ENCODE measurements at places on chromosomes 3 and 15.

- DNase-seq, result no peak
Measured at GRCh38 chr3:33187368-33187634, 31.3 kb downstream of the SUSD5 start.

- DNase-seq, result no peak
Measured at GRCh38 chr3:81033684-81034083, 727.8 kb downstream of the GBE1 start.

- DNase-seq, result no peak
Measured at GRCh38 chr15:33191591-33191990, 2.9 kb downstream of the FMN1 start.

GRCh38 chr15:98807262-98807661 is 158.9 kb downstream of the IGF1R start:
- DNase-seq, result no peak

- DNase-seq, result no peak
Measured at GRCh38 chr15:51251556-51251955, 86.8 kb downstream of the CYP19A1 start.

- DNase-seq, result no peak
Measured at GRCh38 chr3:189898559-189899153, 222.0 kb downstream of the P3H2 start.

GRCh38 chr3:34008836-34009809 is 210.7 kb downstream of the PDCD6IP start:
- no peak for DNase-seq

- DNase-seq, result no peak
Measured at GRCh38 chr3:21989341-21990042, 238.5 kb upstream of the ZNF385D start.

- peak; percentile 27 for DNase-seq
Measured at GRCh38 chr3:42803414-42804105, 730 bp downstream of the HIGD1A start.

DNA sequence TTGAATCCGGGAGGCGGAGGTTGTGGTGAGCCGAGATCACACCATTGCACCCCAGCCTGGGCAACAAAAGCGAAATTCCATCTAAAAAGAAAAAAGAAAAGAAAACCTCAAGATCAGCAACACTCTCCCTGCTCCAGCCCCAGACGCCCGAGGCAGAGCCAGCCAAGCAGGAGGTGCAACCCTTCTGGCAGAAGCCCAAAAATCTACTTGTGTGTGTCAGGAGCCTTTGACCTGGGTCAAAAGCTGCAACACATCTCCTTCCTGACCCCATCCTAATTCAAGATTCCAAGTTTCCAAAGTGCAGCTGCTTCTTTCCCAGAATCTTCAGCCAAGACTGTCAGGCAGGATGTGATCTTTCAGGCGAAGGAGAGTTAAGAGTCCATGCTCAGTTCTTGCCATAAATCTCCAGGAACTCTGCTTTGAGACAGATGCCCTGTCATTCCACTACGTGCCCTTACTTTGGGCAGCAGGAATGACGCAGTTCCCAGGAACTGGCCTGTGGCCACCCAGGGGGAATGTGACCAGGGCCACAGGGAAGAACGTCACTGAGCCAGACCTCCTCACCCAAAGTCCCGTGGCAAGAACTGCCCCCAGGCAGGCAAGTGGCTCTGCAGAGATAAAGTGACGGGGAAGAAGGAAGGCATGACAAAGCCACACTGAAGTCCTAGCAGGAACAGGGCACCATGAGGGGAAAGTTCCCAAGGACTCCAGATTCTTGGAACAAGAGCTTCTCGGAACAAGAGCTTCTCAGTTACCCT is 39.4 kb downstream of the SH3BP5 start:
- DNase-seq, result no peak

DNA sequence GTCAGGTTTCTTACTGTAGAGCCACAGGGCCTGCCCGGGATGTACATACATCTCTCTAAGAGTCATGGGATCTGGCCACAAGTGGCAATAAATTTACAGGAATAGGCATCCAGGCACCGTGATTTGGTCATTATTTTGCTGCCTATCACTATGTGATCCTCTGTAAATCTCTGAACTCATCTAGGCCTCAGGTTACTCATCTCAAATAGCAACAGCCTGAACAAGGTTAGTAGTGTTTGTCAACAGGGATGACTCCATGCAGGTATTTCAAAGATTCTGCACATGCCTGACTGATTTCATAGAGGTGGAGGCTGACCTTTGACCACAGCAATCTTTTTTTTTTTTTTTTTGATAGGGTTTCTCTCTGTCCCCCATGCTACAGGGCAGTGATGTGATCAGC is 88.8 kb upstream of the TBL1XR1 start:
- DNase-seq, result no peak

GRCh38 chr15:39018966-39019365 is 454.4 kb upstream of the RASGRP1 start:
- DNase-seq, result no peak

DNA sequence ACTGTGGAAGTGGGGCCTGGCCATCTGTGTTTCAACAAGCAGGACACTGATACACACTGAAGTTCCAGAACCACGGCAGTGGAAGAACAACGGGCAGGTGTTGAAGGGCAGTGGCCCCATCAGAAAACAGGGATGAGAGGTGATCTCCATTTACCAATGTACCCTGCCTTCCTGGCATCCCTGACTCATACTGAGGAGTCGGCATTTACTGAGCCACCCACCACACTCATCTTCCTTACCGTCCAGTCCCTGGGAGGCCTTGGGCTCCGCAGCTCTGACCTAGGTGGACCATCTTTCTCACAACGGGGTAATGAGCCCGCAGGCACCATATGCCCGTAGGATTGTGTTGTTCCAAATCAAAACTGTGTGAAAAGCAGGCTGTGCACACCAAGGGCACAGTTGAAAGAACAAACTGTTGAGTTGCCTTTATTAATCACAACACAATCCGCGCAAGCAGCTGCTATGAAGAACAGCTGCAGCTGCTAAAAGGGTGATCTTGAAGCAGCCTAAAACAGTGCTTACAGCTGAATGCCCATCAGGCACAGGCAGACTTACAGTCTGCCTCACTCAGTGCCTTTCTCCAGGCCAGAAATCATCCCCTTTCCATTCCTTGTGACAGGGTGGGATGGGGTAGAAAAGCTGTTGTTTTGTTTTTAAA is 12.9 kb downstream of the MB21D2 start:
- no peak for DNase-seq

GRCh38 chr3:77204788-77205187 is 164.9 kb downstream of the ROBO2 start:
- no peak for DNase-seq

- DNase-seq, result no peak
Measured at GRCh38 chr15:52731004-52731403, 51.8 kb upstream of the ATOSA start.

GRCh38 chr3:161821591-161821990 is 325.0 kb downstream of the OTOL1 start:
- DNase-seq, result no peak

GRCh38 chr15:59814409-59814808 is 125.3 kb upstream of the BNIP2 start:
- DNase-seq, result no peak

DNA sequence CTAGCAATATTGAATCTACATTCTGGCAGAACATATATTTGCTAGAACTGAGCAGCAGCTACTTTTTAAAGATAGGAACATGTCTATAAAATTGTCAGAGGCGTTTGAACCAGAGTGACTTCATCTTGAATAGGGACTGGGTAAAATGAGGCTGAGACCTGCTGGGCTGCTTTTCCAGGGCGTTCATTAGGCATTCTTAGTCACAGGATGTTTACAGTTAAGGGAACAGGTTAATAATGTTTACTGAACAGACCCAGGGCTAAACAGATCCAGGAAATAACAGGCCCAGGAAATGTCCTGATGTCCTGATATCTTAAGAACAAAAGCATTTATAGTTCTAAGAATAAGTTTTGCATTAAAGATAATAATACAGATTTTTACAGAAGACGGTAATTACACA is 34.5 kb upstream of the B3GALNT1 start:
- DNase-seq, result no peak

DNA sequence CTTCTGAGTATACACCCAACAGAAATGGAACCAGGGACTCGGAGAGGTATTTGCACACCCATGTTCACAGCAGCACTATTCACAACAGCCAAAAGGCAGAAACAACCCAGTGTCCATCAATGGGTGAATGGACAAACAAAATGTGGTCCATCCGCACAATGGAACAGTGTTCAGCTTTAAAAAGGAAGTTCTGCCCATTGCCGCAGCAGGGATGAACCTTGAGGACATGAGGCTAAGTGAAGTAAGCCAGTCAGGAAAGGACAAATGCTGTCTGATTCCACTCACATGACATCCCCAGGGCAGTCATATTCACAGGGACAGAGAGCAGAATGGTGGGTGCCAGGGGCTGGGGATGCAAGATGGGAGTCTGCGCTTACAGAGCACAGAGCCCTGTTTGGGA is 7.5 kb downstream of the IQSEC1 start:
- no peak for DNase-seq

- DNase-seq, result no peak
Measured at GRCh38 chr3:24730173-24730572, 235.5 kb upstream of the THRB start.

DNA sequence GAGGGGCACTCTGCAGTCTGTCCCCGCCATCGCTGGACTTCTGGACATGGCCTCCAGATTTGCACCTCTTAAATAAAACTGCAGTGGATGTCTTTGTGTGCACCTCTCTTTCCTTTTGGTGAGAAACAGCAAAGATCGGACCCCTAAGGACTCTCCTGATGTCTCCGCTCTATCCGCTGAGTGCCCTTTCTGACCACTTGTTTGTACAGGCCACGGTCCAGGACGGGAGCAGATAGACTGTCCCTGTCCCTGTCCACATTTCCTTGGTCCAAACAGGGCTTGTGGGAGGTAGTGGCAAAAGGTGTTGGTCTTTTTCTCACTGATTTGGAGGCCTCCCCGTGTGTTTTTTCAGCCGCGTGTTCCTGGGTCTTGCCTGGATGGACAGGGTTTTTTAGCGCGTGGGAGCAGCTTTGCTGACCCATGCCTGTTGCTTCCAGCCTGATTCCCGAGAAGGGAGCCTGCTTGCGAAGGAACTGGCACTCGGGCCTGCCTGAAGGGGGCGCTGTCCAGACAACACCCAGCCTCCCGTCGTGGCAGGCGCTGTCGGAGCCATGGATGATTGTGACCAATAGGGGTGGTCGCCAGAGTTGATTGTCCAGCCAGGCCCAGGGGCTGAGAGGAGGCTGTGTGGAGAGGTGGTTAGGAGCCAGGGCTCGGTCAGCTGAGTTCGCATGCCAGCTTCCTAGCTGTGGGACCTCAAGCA is 13.2 kb upstream of the STAB1 start:
- no peak for DNase-seq

DNA sequence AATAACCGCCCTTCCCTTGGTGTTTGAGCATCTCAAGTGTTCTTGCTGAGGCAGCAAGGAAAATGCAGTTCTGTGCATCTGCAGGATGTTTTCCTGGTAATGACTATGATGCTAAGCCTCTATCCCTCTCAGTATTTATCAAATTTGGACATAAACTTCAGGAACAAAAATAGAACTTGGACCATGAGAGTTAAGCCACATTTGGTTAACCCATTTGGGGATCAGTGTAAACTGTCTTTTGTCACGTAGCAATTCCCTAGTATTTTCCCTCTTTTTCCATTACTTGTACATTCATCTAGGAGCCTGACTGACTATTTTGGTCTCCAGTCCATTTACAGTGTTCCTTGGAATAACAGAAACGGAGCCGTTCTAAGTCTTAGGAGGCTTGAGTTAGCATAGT is 250.8 kb downstream of the RBMS3 start:
- no peak for DNase-seq

All from substantia nigra (tissue), 51 donors.